Kidney (tissue), 22 donors: ENCODE measurements at places on chromosomes 5 and 9. TPM values are rescaled to one million over a fixed set of nuclear protein-coding genes. Genes with fewer than 3 reads are reported as not detected.

Gene CCNB1
- 5.9 TPM for total RNA-seq

DNA sequence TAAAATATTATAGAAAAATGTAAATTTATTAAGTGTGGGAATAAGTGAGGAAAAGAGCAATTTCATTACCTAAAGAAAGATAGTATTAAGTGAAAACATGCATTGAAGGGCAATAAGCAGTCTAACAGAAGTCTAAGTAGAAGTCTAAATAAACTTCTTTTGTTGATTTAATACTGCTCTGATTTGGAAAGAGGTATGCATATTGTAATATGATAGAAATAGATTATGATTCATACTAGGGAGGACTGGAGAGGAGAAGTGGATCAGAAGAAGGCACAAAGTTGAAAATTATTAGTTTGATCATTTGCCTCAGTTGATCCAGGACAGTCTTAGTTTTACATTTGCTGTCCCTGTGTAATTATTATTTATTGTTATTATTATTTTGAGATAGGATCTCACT, 6.6 kb upstream of the ERBIN start:
- no peak for DNase-seq

Gene LCN15
- not detected for total RNA-seq

GRCh38 chr9:81622471-81623255, 66.7 kb downstream of the TLE1 start:
- peak; percentile 30 for DNase-seq

DNA sequence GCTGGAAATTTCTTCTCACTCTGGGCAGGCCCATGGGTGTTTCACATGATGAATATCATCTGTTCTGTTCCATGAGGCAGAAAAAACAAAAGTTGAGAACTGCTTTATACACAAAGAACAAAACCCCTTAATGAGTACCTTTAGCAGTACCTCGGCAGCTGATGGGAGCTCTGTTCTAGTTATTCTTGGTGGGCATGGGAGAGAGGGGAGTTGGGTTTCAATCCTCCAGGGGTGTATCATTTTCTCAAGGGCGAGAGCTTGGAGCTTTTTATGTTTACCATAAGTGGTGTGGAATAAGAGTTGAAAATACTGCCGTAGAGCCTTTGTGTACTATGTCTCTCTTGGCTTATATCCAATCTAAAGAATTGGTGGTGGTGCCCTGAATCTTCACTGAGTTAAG, 103.3 kb upstream of the ZNF608 start:
- DNase-seq = no peak

DNA sequence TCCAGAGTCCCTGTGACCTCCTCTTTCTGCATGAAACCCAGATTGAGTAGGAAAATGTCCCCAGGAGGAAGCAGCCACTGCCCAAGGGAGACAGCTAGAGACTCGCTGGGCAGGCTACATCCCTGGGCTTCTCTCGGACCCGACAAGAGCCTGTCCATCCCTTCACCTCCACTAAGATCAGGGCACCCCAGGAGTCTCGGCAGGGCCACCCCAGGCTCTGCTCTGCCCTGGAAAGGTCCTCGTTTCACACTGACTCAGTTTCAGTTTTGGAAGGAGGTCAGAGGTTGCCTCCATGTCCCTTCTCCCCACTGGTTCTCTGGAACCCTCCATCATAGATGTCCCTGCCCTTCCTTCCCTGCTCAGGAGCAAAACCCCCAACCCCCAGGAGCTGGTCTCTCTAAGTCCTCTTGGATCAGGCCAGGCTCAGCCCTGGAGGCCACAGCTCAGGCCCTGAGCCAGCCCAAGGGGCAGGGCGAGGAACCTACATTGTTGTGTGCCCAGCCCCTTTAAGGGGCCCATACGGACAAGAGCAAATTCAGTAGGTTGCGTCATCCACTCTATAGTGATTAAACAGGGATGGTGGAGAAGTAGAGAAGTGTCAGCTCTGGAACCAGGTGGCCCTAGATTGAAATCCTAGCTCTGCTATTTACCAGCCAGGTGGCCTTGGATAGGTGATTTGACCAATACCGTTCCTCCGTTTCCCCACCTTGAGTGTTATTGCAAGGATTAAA, 37.4 kb downstream of the C9orf50 start:
- DNase-seq = no peak

Gene VCAN
- total RNA-seq = 226 TPM

DNA sequence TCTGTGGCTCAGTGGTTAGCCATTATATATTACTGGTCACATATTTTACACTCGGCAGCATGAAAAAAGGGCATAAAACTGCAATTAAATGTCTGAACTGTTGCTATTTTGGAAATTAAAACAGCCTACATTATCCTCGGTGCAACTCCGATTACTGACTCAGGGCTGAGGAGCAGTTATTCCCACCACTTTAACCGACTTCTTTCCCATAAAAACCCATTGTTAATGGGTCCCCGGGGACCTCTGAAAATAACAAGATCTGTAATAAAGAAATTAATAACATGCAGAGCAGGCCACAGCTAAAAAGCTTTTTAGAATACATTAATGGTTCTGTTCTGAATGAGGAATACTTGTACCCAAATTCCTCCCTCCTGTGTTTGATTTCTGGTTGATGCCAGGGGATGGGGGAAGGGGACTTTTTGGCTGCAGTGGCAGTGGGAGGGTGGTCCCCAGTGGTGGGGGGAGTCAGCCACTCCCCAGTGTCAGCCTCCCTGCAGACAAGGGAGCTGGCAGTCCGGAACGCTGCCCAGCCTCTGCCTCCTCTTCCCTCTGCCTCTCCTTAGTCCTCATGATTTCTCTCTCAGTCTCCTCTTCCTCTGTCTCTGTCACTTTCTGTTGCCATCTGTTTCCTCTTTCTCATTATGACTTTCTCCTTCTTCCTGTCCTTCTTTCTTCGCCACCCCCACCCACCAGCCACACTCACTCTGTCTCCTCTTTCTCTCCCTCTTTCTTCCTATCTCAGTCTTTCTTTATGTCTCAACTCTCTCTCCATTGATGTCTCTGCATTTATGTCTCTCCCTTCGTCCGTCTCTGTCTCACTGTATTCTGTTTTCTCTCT, 59.0 kb upstream of the ZBTB43 start:
- DNase-seq = no peak

- DNase-seq = no peak
These were observed at the start of gene SLC45A2 for GRCh38 chr5:33984671-33985124. Gene SLC45A2 (minus strand): TSS chr5:33984693. CDS start chr5:33984583, 110 bp downstream.

GRCh38 chr5:125348936-125349831, 602.7 kb upstream of the ZNF608 start:
- peak; percentile 39 for DNase-seq
